Stimulated activated CD4-positive, alpha-beta T cell treated with anti-CD3 and anti-CD28 coated beads, TNF-alpha, amount 100 ng/mL, for 4 hours (primary cell): ENCODE measurements at places on chromosomes 1 and 21.
A peak's percentile ranks its signal among the peaks of the same experiment; 100 is the strongest.

DNA sequence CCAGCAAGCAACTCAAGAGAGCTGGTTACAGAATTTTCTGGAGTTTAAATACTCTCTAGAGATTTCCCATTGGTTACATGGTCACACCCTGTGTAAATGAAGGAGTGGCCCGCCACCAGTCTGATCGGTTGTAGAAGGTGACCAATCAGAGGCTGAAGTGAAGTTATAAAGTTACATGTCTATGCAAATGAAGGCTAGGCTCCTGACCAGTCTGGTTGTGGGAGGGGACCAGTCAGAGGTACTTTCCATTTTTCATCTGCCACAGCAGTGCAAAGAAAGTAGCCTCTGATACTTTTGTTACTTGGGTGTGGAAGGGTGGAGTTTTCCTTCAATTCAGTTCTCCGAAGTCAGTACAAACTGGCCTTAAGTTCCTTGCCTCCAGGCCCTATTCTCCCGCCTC, 273.7 kb downstream of the BARHL2 start:
- DNase-seq, result no peak

GRCh38 chr1:219480011-219480410, 132.9 kb downstream of the ZC3H11B start:
- no peak for DNase-seq

DNA sequence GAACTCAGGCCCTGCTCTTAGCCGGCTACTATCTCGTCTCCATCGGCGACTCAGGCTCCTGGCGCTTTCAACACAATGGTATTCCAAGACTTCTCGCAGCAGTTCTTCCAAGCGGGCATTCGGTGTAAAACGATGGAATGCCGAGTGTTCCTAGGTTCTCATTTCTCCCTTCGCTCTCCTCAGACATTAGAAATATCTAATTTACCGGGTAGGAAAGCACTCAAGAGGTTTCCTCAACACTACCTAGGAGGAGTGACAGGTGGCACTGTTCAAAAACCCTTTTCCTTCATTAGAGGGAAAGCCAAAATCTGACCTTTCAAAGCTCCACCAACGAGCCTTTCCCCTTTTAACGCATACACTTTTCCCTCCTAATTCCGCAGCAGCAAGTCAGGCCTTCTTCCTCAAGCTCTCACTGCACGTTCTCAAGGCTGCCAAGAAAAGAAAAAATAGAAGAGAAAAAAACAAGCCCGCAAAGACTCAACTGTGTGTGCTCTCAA, 601 bp downstream of the UBE2G2 start:
- DNase-seq, result no peak

GRCh38 chr1:36494971-36495370, 12.3 kb upstream of the CSF3R start:
- no peak for DNase-seq

DNA sequence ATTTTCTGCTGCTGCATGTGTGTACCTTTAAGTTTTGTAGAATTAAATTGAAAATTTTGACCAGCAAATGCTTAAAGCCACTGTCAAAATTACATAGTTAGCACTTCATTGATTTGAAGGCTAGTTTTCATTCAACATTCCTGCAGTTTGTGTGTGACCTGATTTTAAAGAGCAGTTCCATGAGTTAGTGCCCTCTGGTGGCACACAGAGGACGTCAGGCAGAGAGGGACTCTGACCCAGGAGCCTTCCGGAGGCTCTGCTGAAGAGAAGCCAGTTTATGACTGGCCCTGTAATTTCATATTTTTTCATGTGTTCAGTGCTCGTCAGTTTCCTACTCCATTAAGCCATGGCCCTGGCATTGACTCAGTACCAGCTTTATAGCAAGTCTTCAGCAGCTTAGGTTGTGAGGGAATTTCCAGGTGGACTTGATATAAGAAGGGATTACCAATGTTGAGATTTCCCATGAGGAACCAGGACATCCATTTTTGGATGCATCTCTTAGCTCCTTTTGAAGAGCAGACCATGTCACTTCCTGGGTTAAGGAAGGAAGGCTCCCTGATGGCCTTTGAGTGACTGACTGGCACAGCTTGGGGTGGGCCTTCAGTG, 104.7 kb downstream of the CAMTA1 start:
- DNase-seq, result peak; percentile 8

GRCh38 chr1:207841293-207841692, 69.6 kb downstream of the CD34 start:
- no peak for DNase-seq

DNA sequence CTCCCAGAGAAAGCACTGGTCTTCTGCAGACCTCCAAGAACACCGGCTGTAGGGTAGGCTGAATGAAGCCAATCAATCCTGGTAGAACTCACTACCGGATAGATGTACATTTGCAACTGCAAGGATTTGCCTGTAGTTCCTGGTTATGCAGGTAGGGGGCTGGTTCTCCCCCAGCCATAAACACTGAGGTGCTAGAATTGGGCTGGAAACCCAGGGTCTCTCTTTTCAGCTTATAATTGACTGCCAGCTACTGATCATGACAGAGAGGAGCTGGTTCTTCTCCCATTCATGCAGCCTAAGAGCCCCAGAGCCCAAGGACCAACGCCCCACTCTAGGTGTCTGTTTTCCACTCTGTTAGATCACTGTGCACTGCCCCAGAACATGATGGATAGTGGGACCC, 21.5 kb upstream of the MTARC2 start:
- DNase-seq, result no peak

GRCh38 chr1:67745875-67746698, 61.1 kb downstream of the GADD45A start:
- no peak for DNase-seq

DNA sequence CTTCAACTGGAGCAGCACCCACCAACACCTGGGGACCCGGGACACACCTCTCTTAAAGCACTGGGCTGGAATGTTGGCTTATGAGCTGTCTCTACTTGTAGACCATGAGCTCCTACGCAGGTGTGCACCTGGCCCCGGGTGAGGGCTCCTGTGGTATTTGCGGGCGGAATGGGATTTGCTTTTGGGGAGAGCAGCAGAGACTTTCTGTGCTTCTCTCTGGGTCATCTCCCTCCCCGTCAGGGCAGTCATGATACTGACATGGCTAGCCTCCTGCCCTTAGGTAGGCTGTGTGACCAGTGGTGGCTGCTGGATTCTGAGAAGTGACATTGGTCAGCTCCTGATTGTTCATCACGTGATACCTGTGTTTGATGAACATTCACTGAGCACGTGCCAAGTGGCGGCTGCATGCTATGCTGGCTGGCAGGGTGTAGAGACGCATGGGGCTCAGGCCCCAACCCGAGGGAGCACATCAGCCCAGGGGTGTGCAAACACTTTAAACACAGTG, 9.0 kb upstream of the ZBTB21 start:
- no peak for DNase-seq

DNA sequence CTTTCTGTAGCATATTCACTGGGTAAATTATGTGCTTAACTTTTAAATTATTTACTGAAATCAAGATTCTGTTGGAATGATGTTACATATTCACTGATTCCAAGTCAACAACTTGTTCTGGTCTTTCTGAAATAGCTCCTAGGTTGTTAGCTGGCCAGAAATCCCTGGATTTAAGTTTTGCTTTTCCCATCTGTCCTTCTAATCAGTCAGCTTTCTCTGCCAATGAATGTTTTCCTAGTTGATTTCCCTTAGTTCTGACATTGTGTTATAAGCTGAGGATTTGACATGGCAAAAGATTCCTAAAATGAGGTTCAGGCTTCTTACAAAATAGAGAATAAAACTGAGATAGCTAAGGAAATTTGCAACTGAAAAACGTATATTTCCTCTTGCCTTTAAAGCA, 1479.6 kb downstream of the MRPL39 start:
- no peak for DNase-seq

GRCh38 chr1:1616045-1616790, 918 bp downstream of the MIB2 start:
- no peak for DNase-seq

- DNase-seq, result no peak
Measured at GRCh38 chr1:67916140-67916886, 83.0 kb upstream of the GNG12 start.

GRCh38 chr1:194268839-194269238, 1082.4 kb upstream of the B3GALT2 start:
- no peak for DNase-seq

DNA sequence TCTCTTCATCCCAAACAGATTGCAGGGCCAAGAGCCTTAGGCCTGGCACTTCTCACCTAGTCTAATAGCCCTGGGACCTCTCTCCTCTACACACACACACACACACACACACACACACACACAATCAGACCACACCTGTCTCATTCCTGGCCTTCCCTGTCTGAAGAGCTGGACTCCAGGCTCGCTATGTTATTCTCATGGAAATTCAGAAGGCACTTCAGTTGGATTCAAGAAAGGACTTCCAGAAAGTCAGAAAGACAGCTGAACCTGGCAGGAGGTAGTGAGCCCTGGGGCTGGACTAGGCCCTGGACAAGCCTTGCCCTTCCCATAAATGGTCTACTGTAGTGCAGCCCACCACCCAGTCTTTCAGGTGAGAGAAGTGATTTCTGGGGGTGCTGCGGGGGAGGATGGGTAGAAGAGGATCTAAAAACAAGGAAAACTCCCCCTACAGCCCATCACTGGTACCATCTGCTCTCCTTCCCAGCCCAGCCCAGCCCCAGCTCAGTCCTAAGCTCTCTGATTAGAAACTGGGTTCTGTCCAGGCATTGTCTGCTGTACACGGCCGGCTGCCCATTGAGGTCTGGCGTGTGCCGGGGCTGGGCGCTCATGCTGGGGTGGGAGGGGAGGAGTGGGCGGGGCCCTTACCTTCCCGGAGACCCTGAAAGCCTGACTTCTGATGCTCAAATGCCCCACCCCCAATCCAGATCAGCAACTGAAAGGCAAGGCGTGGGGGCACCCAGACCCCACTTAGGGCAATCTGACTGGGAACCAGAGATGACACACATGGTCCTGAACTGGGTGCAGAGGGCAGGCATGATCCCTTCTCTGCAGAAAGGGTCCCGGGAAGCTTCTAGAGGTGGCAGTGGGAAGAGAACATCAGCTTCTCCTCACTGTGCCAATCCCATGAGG, 2.5 kb downstream of the KIF21B start:
- no peak for DNase-seq

- DNase-seq, result no peak
Measured at GRCh38 chr1:180253585-180254495, 23.8 kb downstream of the LHX4 start.

- no peak for DNase-seq
Measured at GRCh38 chr1:225428881-225429455, 1.1 kb upstream of the LBR start.

DNA sequence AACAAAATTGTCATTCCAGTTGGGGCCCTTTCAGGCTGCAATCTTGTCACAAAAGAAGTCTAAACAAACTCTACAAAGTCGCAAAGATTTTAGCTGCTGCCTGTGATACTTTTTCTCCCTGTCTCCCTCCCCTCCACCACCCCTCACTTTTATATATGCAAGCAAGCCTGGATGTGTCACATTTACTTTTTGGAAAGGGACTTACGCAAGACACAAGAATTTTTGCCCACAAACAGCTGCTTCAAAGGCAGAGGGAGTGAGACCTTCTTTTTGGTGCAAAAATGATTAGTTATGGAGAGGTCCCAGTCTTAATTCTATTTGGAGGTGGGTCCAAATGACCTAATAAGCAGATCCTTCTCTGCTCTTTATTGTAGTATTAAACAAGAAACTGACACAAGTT, 22.9 kb upstream of the RALGPS2 start:
- DNase-seq, result no peak
